ENCODE measurements at places on chromosomes 5 and 9. TPM values are rescaled to one million over a fixed set of nuclear protein-coding genes. Genes with fewer than 3 reads are reported as not detected.

LRSAM1 gene
- polyA plus RNA-seq, result 11.1 TPM

MARCHF3 gene
- 0.51 TPM for polyA plus RNA-seq

TMEM215 gene
- polyA plus RNA-seq, result not detected

GEMIN5 gene
- polyA plus RNA-seq, result 6.1 TPM

SLC36A3 gene
- not detected for polyA plus RNA-seq

MSANTD3 gene
- 78.4 TPM for polyA plus RNA-seq

NHP2 gene
- 347 TPM for polyA plus RNA-seq

IPO11 gene
- 22.7 TPM for polyA plus RNA-seq

ADGRD2 gene
- 0.11 TPM for polyA plus RNA-seq

ZNF367 gene
- 3.5 TPM for polyA plus RNA-seq

NRARP gene
- polyA plus RNA-seq, result 0.76 TPM

MARCHF11 gene
- polyA plus RNA-seq, result not detected

OR13C2 gene
- not detected for polyA plus RNA-seq

CCDC183 gene
- not detected for polyA plus RNA-seq

MIGA2 gene
- polyA plus RNA-seq, result 10.9 TPM

TMEM171 gene
- 9.6 TPM for polyA plus RNA-seq

ZBTB26 gene
- polyA plus RNA-seq, result 0.68 TPM

MYMK gene
- not detected for polyA plus RNA-seq

FAM169A gene
- 5.2 TPM for polyA plus RNA-seq

CCDC171 gene
- polyA plus RNA-seq, result 0.18 TPM

ANGPTL2 gene
- polyA plus RNA-seq, result 0.36 TPM

IRX2 gene
- 12.7 TPM for polyA plus RNA-seq

GPR150 gene
- polyA plus RNA-seq, result 0.14 TPM

TMEM232 gene
- polyA plus RNA-seq, result 0.16 TPM

PAX5 gene
- not detected for polyA plus RNA-seq

RELL2 gene
- polyA plus RNA-seq, result 21.5 TPM

CBY3 gene
- not detected for polyA plus RNA-seq

SLC6A7 gene
- polyA plus RNA-seq, result not detected

SLC34A3 gene
- polyA plus RNA-seq, result not detected

ROPN1L gene
- 0.19 TPM for polyA plus RNA-seq

TMCO6 gene
- 8.8 TPM for polyA plus RNA-seq

PCDHA9 gene
- polyA plus RNA-seq, result not detected

CARTPT gene
- not detected for polyA plus RNA-seq

EFNA5 gene
- 2.7 TPM for polyA plus RNA-seq

DBH gene
- polyA plus RNA-seq, result not detected

KCNN2 gene
- polyA plus RNA-seq, result 0.06 TPM

GHR gene
- 0.60 TPM for polyA plus RNA-seq

Measured in foreskin keratinocyte (primary cell).